IPS DF 19.7 (cell line): ENCODE measurements at places on chromosomes 3 and 15.

DNA sequence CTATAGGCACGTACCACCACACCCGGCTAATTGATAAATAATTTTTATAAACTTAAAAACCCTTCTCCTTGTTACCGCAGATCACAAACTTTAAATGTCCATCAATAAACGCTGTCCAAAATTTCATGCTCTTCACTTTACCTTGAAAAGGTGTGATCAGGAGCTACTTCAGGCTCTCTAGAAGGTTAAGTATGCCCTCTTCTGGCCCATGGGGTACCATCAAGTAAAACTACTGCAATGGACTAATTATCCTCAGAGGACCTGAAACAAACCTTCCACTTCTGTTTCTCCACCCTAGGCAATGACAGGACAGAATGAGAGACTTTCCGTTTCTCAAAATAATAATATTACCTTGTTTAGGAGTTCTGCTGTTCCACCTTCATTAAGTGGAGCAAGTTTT lies 9.2 kb downstream of the LZTFL1 start:
- no peak for DNase-seq

- DNase-seq: no peak
Observed at GRCh38 chr15:26866298-26867199, at the start of gene GABRA5. Gene GABRA5, plus strand, starts transcription at chr15:26867062. Its CDS starts 2,187 bp downstream, at chr15:26869249.

- DNase-seq: no peak
Observed at GRCh38 chr3:117234331-117234730, 524.8 kb downstream of the TUSC7 start.

DNA sequence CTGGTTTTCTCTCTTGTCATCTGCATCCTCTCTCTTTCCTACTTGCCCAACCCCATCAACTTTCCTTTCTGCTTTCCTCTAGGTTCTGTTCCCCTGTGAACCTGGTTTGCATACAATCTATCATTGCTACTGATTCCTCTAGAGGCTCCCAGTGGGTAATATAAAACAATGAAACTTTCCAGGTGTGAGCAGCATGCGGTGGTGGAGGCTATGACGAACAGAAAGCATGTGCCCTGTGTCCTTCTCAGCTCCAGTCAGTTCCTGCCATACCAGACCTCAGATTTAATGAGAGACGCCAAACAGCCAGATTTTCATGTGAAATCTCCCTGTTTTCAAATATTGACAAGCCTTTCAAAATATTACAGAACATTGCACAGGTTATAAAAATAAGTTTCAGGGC lies 3.5 kb upstream of the ACAP2 start:
- DNase-seq: no peak

DNA sequence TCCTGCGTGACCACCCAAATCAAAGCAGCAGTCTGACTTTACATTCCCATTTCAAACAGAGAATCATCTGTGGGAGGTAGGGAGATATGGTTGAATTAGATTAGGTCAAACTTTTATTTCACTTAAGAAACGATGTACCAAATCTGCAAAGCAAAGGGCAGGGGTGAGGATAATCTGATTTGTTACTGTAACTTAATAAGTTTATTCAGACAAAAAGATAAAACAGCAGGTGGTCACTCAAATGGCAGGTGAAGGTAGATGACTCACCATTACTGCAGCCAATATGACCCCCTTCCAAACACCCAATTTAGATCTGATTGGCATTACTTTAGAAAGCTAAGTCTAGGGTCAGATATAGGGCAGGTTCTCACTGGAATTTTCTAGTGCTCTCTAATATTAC lies 651.0 kb upstream of the NAALADL2 start:
- no peak for DNase-seq

GRCh38 chr15:89090791-89091626 lies 2.8 kb downstream of the ABHD2 start:
- DNase-seq: no peak

DNA sequence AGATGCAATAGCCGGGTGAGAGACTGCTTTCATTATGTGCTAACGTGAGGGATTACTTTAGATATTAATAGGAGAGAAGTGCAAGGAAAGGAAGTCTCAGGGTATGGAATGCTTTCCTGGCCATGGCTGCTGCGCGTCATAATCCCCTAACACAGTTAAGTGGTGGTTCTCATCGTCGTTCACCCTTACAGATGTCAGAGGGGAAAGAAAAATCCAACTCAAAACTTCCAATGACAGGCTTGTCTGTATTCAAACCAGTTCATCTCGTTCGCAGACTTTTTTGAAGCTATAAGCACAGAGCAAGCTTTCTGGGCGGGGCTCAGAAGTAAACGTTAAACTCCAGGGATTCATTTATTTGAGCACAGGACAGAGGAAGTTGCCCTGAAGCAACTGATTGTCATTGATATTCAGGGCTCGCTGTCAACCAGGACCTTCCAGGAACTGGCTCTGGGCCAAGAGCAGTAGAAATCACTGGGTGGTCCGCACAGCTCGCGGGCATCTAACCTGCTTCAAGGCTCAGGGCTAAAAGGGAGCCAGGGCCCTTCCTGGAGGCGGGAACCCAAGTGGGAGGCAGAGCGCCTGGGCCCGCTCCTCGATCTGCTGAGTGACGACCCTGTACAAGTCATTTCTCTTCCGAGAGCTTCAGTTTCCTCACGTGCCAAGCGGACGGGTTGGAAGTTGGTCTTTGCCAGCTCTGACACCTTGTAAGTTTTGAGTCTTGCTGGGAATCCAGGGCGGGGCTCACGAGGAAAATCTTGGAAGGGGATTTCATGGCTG lies 1.1 kb upstream of the LPP start:
- peak; percentile 61 for DNase-seq
